ENCODE measurements at places on chromosomes 7 and 10.

GRCh38 chr10:14023673-14024328 is 306.9 kb downstream of the FRMD4A start:
- no peak for DNase-seq

DNA sequence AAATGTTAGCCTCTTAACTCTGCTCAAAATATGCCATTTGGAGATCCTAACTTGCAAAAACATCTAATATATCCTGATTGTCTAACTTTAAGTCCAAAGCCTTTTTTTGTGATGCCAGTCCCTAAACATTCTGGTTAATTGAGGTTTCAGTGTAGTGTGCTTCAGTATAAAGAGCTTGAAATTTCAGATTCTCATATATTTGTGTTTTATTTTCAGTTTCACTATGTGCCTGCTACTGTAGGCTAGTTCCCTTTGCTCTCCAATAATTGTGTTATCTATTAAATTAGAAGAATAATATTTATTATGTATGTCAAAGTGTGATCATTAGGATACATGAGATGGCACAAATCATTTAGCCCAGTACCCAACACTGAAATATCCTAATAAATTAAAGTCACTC is 1361.2 kb downstream of the XPNPEP1 start:
- DNase-seq, result no peak

DNA sequence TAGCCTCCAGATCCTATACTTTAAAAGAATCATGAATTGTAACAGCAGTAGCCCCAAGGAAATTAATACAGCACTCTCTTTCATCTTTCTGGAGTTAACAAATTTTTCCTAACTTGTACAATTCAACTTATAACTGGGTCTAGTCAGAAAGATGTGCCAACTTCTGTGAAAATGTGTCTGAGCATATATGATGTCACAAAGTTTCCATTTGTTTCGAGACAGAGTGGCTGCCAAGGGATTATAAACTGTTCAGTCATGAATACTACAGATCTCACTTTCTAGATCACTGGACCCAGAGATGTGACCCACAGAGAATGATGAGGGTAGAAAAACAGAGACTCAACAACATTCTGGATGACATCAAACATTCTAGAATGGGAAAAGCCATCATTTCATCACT is 249.2 kb upstream of the PHF14 start:
- DNase-seq, result no peak

GRCh38 chr10:17783751-17784150 is 25.4 kb upstream of the MRC1 start:
- no peak for DNase-seq

- no peak for DNase-seq
These were observed 39.5 kb upstream of the ANKRD1 start for GRCh38 chr10:90960355-90960814.

- no peak for DNase-seq
These were observed 92.6 kb downstream of the POLL start for GRCh38 chr10:101495324-101495925.

DNA sequence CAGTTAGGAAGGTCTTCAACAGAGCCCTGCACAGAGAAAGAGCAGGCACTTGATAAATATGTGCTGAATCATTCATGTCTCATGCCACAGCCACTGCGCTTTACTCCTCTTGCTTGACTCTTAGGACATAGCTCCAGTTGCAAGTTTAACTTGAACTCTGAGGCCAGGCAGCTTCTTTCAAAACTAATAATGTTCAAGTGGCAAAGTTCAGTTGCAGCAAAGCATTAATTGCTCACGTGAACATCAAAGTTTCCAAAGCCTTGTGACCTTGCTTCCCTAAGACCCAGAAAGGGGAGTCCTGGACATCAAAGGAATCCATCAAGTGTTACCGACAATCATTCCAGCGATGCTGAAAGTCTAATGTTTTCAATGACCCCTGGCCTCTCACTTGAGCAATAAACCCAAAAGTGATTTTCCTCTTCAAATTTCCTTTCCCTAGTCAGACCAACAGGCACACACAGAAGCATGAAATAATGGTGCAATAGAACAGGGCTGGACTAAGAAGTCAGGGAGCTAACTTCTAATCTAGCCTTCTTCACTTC is 21.8 kb upstream of the TECTB start:
- DNase-seq, result no peak

DNA sequence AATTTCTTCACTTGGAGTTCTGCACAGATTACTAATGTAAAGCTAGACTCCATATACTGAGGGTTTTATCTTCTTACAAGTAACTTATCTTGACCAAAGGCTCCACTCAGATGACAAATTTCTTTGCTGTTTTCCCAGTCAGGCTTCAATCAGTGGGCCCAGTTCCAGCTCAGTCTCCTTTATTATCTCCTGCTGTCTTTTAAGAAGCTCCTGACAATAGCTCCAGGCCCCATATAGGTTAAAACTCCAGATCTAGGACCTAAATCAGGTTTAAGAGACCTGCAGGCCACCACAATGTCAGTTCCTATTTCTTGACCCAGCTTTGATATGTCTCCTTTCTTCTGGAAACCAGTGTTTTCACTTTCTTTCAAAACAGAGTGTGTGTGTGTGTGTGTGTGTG is 165.2 kb downstream of the RELN start:
- DNase-seq, result no peak

DNA sequence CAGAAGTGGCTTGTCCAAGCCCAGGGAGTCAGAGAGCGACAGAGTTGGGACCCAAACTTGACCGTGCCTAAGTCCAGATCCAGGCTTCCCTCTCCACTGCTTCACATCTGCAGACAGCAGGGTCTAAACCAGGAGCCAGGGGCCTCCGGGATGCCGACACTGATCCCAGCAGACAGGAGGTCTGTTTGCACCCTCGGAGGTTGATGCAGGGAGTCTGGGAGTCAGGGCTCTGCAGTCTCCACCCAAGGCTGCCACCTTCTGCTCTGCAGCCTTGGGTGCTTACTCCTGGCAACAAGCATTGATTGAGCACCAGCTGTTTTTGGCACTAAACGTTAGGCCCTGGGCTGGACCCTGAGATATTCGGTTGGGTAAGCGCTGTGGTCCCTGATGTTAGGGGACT is 21.0 kb downstream of the ELFN1 start:
- DNase-seq, result no peak

DNA sequence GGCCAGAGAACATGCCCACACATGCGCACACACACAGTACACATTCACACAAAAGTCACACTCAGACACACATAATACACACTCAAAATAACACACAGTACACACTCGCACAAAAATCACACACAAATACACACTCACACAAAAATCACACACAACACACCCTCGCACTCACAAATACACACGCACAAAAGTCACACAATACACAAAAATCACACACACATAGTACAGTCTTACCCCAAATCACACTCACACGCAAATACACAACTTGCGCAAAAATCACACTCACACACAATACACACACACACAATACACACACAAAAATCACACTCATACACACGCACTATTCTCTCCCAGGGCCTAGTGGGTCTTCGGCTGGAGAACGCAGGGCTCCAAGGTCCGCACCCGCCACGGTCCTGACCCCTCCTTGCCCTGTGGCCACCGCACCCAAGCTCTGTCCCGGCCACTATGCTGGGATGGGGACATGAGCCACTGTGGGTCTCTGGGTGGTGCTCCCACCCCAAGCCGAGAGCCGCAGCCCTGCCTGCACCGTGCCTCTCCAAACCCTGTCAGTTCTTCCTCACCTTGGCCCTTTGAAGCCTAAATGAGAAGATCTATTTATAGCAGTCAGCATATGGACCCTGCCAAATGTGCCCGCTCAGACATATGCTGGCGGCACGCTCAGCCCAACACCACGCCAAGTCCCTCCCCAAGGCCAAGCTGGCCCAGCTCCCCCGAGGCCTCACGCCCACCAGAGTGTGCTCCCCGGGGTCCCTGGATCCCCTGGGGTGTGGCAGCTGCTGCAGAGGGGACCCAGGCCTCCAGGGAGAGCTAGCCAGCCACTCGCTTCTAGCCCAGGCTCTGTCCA is 55.9 kb downstream of the ELFN1 start:
- no peak for DNase-seq

DNA sequence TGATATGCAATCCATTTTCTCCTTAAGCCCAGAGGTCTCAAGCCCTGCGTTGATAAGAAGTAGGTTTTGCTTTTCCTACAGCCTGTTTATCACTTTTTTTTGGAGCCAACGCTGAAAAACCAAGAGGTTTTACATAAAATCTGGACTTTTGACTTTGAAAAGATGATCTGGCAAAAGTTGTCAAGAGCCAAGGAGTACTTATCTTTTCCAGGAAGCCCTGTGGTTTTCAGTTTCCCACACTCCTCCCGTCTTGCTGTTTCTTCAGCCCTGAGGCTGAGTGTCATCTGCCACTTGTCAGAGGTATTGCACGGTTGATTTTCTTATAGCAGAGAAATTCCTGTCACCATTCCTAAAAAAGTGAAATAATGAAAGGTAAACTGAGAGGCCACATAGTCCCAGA is 108.7 kb downstream of the TYW1 start:
- no peak for DNase-seq

DNA sequence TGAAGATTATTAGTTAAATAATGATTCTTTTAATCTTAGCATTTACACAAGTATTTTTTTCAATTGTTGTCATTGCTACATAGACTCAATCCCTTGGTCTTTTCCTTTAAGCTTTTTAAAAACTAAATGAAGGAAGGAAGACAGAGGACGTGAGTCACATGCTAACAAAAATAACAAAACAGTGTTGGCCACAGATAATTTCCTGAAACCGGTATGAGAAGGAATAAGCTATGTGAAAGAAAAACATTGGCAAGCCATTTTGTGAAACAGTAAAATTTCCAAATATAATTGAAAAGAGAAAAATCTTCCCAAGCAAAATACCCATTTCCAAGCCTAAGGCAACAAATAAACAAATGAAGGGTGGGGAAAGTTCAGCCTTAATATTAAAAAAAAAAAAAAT is 223.0 kb downstream of the AHR start:
- DNase-seq, result no peak

DNA sequence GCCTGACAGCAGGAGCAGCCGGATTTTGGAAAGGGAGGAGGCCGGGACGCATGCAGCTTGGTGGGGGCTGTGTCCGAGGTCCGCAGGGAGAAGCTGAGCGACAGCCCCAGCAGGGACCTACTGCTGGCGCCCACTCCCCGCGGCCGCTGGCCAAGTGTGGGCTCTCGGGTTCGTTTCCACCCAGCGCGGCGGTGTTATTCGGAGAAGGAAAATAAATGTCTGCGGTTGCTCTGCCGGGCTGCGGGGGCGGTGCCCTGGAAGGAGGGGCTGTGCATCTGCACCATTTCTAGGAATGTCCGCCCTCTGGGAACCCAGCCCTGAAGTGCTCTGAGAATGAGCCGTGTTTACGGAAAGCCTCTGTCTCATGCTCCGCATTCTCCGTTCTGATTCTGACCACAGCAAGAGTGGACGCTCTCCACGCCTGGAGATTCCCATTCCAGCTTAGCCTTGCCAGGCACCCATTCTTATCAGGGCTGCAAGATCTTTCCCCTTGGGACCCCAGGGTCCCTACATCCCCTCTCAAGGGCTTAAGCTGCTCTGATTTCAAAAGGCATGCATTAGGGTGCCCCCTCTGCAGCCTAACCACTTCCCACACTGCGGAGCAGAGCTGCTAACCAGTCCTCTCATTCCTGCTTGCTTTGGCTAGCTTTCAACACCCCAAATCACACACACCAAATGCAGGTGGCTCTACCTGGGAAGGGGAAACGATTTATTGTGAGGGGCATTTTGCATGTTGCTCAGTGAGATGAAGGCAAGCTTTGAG is 256.6 kb upstream of the GLI3 start:
- DNase-seq, result no peak

DNA sequence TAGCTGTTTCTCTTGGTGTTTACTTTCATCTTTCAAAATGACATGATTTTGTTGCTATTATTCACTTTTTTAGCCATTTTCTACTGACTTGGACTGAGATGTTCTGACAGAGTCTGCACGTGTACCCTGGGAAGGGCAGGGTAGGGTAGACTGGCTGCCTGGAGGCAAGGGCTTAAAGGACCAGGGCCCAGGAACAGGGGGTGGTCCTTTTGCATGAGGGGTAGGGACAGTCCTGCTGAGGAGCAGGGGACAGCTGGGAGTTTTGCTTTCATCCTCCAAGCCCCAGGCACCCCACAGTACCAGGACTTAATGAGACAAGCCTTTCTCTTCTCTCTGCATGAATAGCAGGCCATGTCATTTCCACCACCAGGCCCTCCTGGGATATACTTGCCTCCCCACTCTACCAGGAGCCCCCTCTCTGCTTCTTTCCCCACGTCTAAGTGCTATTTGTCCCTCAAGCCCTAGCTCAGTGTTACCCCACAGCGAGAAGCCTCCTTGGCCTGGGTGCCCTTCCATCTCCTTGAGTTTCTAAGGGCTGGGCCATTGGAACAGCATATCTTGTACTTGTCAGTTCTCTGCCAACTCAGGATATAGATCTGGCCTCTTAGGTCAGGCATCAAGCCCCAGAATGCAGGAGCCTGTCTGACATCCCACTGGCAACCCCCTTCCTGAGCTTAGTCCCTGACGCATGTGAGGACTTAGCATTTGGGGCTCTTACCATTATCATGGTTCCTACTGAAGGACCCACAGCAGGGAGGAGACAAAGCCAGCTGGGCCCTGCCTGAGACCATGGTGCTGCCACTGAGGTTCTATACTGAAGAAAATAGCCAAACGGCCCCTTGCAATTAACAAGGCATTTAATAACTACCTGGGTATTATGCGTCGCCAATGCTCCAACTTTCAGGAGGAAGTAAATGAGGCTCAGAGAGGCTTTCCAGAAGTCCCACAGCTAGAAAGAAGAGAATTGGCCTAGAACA is 78.4 kb upstream of the UNC5B start:
- no peak for DNase-seq

GRCh38 chr7:129271500-129272355 is 46.9 kb downstream of the AHCYL2 start:
- peak; percentile 26 for DNase-seq

GRCh38 chr10:25383686-25384085 is 208.9 kb downstream of the GPR158 start:
- no peak for DNase-seq

DNA sequence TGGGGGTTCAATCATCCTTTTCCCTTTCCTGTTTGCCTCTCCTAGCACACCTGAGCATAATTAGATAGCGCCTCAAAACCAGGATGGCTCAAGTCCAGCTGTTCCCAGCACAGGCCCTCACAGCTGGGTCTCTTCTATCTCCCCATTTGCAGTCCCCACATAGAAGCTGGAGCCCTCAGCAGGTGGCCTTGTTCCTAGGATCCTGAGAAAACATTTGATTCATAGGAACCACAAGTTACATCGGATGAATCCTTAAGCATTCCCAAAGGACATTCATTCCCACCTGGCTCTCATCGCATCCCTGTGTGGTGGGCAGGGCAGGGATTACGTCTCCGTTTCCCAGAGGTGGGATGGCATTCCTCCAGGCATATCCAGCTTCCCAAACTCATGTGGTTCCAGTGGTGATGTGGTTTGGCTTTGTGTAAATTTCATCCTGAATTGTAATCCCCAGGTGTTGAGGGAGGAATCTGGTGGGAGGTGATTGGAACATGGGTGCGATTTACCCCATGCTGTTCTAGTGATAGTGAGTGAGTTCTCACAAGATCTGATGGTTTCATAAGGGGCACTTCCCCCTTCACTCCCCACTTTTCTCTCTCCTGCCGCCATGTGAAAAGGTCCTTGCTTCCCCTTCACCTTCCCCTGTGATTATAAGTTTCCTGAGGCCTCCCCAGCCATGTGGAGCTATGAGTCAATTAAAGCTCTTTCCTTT is 49.8 kb upstream of the LEP start:
- DNase-seq, result no peak

Data from activated CD4-positive, alpha-beta T cell treated with anti-CD3 and anti-CD28 coated beads for 1 hour (primary cell).